ENCODE measurements at places on chromosomes 1 and 21.

GRCh38 chr1:100611086-100611485 is 73.1 kb downstream of the GPR88 start:
- DNase-seq: no peak

GRCh38 chr1:119981986-119982815 is 85.9 kb upstream of the ADAM30 start:
- no peak for DNase-seq

- no peak for DNase-seq
Measured at GRCh38 chr1:95402780-95403179, 168.8 kb downstream of the RWDD3 start.

DNA sequence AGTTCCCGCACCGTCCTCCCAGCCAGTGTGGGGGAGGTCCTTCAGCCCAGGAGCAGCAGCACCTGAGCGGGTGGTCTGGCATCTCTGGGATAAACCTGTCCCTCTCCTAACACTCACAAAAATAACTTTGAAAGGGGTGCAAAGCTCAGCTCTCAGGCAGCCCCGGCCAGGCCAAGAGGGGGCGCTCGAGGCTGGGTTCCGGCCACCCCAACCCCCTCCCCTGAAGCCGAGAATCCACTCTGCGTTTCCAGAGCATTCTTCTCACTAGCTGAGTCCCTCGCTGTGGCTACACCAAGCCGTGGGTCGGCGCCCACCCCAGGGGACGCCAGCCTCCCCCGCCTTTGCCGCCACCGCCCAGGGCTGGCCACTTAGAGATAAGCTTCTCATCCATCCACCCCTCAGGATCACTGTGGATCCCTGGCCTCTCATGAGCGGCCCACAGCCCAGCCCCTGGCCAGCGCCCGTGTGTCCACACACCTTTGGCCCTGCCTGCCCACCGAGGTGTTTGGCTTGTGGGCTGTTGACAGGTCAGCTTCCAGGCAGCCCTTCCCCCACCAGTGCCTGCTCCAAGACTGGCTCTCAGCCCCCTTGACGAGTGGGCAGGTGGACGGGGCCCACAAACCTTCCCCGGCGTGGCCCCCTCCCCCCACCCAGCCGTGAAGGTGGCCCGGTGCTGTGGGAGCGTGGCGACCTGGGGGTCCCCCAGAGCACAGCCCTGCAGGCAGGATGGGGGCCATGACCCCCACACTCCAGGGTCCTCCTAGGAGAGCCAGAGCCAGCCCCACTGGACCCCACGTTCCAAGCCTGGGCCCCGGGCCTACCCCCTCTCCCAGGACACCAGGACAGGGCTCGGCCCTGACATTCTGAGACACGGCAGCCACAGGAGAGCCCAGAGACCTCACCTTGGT is 1.9 kb downstream of the FTCD start:
- peak; percentile 84 for DNase-seq

DNA sequence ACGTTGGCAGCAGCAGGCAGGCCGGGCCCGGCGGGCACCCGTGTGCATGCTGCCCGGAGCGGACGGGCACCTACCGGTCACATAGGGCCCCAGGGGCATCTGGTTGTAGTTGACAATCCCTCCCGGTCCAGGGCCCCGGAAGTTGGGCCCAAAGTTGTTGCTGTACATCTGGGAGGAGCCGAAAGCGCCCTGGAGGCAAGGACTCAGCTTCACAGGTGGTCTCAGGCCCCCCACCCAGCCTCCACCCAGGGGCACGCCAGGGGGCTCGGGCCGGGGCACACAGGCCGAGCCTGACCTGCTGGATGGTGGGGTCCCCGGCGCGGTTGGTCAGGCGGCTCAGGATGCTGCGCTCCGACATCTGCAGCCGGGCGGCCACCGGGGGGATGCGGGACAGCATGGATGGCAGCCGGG is 60.6 kb downstream of the KCNAB2 start:
- no peak for DNase-seq

DNA sequence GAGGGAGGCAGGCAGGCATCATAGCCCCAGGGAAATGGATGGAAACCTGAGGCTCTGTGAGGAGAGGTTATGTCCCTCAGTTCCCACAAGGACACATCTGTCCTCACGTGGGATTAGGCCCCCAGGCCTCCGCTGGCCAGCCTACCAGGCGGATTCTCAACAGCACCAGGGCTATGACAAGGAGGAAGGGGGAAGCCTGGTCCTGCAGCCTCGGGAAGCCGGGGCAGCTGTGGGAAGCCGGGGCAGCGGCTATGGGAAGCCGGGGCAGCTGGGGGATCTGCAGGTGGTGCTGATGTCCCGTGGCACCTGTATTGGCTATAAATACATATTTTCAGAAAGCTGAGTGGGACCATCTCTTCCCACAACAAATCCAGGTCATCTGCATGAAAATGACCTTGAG is 19.7 kb downstream of the BSND start:
- DNase-seq: no peak

DNA sequence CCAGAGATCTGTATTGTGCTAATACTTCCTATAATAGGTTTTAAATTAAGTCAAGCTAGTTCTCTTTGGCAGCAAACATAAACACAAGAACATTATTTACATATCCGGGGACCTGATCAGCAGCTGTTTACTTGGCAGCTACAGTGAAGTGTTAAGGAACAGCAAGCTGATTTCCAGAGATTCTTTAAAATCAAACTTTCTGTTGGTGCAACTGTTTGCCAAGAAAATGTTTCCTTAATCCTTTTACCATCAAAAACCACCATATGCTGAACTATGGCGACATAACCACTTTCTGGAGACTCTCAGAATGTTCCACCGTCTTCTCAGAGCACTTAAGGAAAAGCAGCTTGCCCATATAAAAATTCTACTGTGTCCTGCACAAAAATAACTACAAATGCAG is 107.0 kb upstream of the KRTAP19-8 start:
- no peak for DNase-seq

DNA sequence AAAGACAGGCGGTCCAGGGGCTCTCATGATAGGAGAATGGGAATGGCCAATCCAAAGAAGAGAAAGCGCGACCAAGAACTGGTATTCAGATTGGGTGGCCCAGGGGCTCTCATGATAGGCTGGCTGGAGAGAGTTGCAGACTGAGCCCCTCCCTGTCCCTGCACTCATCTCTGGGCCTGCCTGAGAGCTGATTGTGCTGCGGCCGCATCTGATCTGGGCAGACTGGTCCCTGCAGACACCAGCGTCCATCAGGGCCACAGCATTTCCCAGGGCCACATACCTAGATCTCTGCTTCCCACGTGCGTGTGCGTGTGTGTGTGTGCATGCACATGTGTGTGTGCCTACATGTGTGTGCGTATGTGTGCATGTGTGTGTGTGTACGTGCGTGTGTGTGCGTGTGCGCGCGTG is 30.4 kb upstream of the MAN1C1 start:
- no peak for DNase-seq

DNA sequence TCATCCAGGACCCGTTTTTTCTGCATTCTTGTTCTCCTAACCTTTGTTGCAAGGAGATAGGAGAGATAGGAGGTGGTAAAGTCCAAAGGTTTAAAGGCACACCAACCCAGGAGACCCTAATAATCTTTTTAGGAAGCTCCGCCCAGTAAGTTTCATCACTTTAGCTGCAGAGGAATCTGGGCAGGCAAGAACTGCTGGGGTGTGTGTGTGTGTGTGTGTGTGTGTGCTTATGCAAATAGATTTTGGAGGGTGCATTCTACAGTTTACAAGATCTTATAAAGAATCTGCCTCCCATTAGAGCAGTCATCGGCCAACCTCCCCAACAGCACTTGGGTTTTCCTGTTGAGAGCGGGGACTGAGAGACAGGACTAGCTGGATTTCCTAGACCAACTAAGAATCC is 3.9 kb upstream of the IL10 start:
- no peak for DNase-seq

- no peak for DNase-seq
Measured at GRCh38 chr1:233140499-233140898, 155.0 kb downstream of the PCNX2 start.

DNA sequence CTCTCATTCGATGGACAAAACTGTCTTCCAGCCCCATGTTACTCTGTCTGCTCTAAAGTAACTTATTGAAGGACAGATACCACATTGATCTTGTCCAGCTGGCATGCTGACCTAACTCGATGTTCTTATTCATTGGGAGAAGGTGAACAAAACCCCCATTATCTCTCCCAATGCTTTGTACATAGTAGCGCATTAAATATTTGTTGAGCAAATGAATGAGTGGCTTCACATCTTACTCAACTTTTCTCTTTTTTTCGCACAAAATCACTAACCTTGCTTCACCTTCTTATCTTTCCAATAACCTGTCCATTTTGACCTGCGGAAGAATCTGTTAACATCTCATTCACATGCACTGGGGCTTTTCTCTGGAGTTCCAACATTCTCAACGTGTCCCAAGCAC is 18.3 kb downstream of the MAB21L3 start:
- DNase-seq: no peak

- DNase-seq: no peak
Measured at GRCh38 chr1:246193537-246193936, 313.5 kb downstream of the SMYD3 start.

DNA sequence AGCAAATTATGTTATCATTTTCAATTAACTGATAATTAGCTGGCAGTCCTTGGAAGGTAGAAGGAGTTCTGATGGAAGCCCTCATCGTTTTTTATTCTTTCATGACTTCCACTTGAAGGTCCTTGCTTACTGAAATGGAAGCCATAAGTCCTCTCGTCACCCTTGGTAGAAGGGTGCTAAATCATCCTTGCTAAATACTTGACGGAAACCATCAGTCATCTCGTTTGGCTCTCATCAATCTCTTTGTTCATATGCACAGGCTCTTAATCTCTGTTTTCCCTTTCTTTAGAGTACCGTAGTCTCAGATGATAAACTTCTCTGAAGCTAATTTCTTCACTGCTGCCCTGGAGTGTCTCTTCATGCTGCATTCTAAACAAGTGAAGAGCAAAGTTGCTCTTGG is 34.5 kb downstream of the UCK2 start:
- DNase-seq: no peak

GRCh38 chr1:66443793-66444192 is 90.2 kb upstream of the SGIP1 start:
- no peak for DNase-seq
